ENCODE measurements at places on chromosomes 2 and 18.

- DNase-seq, result no peak
Observed at GRCh38 chr2:190512539-190513095, 21.9 kb downstream of the NEMP2 start.

GRCh38 chr2:19888831-19889230 lies 13.0 kb downstream of the TTC32 start:
- no peak for DNase-seq

GRCh38 chr2:120711694-120712093 lies 24.0 kb upstream of the GLI2 start:
- no peak for DNase-seq

DNA sequence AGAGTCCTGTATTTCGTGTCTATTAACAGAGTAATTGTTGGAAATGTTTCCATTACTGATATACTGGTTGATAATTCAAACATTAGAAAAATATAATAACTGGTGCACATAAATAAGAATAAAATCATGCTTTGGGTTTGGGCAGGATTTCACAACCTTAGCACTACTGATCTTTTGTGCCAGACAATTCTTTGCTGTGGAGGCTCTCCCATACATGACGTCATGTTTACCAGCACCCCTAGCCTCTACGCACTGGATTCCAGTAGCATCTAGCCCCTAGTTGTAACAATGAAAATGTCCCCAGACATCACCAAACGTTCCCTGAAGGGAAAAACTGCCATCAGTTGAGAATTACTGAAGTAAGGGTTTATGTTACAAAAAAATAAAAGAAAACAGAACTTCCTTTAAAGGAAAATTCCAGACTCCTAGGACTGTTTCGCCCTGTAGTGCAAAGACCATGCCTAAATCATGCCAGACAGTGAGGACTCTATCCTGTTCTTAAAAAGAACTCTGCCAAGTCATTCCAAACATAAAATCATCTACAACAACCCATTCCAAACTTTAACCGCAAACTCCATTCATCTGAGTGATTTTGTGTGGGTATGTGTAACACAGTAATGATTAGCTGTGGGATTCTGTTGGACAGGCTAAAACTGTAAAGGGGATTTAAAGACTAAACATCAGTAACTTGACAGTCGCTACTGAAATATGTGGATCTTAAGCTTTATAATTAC lies 313.4 kb upstream of the CCDC68 start:
- DNase-seq, result no peak

DNA sequence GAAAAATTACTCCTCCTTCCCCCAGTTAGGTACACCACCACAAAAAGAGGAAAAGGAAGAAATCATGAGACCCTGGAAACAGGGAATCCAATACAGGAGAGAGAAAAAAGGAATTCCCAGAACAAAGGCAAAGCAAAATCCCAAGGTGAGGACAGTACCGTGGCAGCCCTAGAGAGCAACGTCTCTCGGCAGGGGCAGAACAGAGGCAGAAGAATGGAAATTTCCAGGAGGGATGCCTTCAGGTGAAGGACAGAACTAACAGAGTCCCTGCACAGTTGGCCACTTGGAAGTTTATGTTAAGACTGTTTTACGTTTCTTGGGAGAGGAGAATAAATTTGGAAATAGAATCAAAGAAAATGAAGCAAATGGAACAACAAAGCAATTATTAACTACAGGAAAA lies 27.7 kb downstream of the GRB14 start:
- no peak for DNase-seq

- no peak for DNase-seq
Observed at GRCh38 chr2:38375696-38376345, 1.3 kb downstream of the ATL2 start.
